ENCODE measurements at places on chromosomes 7 and 10.

- no peak for DNase-seq
Observed at GRCh38 chr7:157688533-157689268, 351.9 kb downstream of the DNAJB6 start.

- DNase-seq = no peak
Observed at GRCh38 chr10:126872768-126873167, 32.5 kb upstream of the DOCK1 start.

DNA sequence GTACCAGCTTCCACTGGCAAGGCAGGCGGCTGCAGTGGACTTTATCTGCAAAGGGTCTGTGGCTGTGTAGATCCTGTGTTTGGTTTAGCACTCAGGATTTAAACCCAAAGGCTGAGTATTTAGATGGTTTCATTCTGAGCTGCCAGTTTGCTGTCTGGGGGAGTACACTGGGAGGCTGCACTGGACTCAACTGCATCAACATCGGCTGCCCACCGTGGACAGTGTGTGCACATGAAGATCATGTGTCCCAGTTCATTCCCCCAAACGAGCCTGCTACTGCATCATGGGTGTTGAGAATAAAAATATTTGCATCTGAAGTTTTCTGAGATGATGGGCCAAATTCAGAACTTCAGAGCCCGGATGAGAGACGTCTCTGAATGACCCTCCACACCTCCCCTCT lies 328.6 kb upstream of the SHH start:
- no peak for DNase-seq

GRCh38 chr10:57420881-57421280 lies 846.8 kb downstream of the IPMK start:
- DNase-seq = no peak

GRCh38 chr10:3346851-3347250 lies 174.3 kb upstream of the PITRM1 start:
- DNase-seq = no peak

DNA sequence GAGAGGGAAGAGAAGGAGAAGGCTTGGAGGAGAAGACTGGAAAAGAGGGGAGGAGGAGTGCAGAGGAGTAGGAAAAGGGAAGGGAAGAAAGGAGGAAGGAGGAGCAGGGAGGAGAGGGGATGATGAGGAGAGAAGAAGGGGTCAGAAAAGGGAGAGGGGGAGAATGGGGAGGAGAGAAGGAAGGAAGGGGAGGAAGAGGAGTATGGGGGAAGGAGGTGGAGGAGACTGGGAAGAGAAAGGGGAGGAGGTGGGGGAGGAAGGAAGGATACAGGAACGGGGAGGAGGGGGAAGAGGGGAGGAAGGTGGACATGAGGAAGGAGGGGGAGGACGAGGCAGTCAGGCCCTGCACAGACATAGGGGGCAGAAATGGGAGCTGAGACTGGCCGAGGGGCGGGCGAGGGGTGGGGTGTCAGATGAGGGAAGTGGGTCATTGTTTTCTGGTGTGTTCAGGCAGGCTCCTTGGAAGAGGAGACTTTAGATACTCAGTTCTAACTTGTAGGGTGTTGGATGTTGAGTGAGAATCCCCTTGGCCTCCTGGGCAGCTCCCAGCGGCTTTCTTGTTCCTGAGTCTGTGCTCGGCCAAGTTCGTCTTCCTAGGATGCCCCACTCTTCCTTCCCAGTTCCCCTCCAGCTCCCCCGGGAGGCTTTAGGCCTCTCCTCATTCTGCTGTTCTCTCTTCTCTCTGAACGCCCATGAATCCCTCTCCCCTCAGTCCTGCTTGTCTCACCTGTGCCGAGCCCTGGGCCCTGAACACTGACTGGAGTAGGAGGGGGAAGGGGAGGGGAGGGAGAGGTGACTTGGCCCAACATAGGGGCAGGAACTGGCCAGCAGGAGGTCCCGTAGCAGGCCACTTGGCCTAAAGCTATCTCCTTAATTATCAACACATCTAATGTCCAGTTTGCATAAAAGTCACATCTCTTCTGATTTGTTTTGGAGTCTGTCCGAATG lies 12.8 kb upstream of the CRHR2 start:
- no peak for DNase-seq

DNA sequence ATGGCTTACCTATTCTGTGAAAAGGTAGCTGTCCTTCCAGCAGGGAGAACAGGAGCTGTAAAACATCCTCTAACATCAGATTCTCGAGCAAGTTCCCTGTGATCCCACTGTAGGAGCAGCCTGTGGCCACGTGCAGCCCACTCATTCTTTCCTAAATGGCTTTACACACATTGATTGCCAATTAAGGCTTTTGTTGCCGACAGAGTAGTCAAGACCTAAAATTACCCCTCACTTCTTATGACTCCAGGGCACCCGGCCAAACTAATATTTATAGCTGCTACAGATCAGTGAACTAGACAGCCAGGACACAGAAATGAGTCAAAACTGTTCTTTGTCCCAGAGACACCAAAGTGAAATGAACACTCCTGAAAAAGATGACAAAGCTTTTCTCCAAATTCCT lies 832.1 kb downstream of the SORCS3 start:
- DNase-seq = no peak

DNA sequence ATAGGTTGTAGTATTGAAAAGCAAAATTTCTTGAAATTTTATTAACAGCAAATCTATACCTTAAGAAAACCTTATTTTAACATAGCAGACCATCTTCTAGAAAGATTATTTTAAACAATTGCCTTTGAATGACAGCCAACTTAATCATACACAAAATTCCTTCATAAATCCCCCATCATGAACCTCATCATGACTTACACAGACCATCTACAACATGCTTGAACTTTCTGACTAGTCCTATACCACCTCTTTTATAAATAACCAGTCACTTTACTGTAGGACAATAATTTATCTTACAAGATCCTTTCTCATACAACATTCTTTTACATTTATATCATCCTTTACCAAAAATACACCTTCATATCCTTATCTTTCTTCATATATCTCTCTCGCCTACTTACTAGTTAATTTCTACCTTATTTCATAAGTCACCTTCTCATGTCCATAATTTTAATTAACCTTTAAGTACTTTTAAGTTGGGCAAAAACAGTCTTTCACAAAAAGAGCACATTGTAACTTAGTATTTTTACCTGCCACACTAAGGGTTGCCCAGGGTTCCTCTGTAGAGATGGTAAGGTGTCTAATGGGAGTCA lies 16.6 kb upstream of the PTN start:
- no peak for DNase-seq

DNA sequence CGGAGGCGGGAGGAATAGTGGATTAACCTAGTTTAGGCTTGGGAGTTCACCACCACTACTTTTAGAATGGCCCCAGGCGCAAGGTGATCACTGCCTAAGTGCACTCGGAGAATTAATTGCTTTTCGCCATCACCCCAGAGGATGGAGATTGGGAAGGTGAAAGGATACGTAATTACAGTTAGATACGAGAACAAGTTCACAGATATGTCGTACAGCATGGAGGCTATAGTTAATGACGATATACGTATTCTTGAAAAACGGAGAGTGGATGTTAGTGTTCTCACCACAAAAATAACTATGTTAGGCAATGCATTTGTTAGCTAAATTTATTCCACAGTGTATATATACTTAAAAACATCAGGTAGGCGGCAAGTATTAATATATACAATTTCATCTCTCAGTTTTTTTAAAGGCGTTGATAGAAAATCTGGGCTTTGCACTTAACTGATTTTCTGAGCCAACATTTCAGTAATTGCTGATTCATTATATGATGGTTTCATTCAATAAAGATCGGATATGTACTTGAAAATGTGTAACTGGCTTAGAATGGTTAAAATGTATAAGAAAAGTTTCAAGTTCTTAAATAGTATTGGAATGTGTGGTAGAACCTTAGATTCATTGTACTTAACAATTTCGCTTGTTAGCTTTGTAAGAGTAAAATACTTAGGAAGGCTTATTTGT lies 683 bp downstream of the CDC123 start:
- no peak for DNase-seq

- DNase-seq = no peak
Observed at GRCh38 chr10:132162021-132162531, 24.7 kb upstream of the DPYSL4 start.

- no peak for DNase-seq
Observed at GRCh38 chr7:102024769-102025391, 207.5 kb downstream of the CUX1 start.
